ENCODE measurements at places on chromosomes 6 and 20.

GRCh38 chr20:50110141-50111047 is 2.6 kb downstream of the UBE2V1 start:
- H3K4me3 ChIP-seq: peak overlapping the region; percentile 95
- no peaks in the 10 kb centered on the region for H3K27me3 ChIP-seq
- H3K27ac ChIP-seq: peak overlapping the region; percentile 93
- H3K4me1 ChIP-seq: peaks cover 72% of the 10 kb centered on the region
- H3K36me3 ChIP-seq: peaks cover 22% of the 10 kb centered on the region
- DNase-seq: peak; percentile 67

DNA sequence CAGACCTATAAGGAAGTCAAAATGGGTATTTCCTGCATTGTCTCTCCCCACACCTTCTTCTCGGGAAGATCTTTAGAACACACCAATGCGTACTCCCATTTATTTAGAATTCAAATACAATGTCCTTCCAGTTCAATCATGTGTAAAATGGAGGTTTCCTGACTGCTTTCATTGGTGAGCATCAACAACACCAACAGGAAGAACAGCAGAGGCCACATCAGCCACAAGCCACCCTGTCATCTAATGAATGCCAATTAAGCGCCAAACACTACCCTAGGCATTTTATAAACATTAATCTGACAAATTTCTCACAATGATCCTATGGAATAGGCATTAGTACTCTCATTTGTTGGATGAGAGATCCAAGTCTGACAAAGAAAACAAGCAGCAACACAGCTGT is 68.4 kb upstream of the SMLR1 start:
- H3K4me3 ChIP-seq: no peak overlapping the region
- H3K4me1 ChIP-seq: peaks cover 14% of the 10 kb centered on the region
- no peak for DNase-seq
- H3K27ac ChIP-seq: no peak overlapping the region

DNA sequence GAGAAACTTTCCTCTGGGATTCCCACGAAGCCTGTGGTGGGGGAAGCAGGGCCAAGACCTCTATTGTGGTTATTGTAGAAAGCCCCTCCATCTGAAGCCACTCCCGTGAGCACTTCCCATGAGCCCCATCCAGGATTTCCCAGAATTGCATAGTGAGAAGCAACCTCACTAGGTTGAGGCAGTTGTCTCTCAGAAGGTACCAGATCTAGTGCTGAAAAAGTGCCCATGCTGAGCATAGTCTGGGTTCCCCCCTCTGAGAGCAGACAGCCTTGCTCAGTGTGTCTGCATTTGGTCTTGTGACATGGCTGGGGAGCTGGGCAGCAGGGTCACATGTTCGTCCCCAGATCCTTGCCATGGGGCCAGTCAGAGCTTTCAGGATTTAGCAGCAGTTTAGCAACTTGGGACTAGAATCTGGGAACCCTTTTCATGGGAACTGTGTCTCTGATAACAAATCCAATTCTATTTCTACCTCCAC is 38.6 kb downstream of the SLC9A8 start:
- no peak for DNase-seq
- no peak overlapping the region for H3K4me3 ChIP-seq
- no peak overlapping the region for H3K27ac ChIP-seq

GRCh38 chr6:81241126-81242041 is 511.1 kb downstream of the TENT5A start:
- H3K27me3 ChIP-seq: no peaks in the 10 kb centered on the region
- no peak overlapping the region for H3K4me3 ChIP-seq
- DNase-seq: no peak
- H3K36me3 ChIP-seq: no peaks in the 10 kb centered on the region
- H3K27ac ChIP-seq: no peak overlapping the region

GRCh38 chr6:69038841-69039240 is 403.8 kb downstream of the ADGRB3 start:
- DNase-seq: no peak
- H3K36me3 ChIP-seq: peaks cover 2% of the 10 kb centered on the region
- H3K27ac ChIP-seq: no peak overlapping the region
- H3K27me3 ChIP-seq: no peaks in the 10 kb centered on the region

DNA sequence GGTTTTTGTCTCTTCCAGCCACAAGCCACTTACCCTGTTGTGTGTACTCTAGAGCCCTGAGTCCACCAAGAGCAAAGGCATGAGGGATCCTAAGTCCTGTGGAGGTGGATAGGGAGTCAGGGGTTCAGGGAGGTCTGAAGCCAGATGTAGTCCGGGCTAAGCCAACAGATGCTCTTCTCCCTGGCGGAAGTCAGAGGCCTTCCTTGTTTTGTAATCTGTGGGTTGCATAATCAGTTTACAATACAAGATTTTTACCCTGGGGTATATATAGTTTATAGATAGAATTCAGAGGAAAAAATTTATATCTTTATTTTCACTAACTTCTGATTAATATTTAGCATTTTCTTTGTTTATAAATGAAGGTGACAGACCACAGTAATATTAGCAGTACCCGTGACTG is 9.2 kb downstream of the LAMP5 start:
- no peaks in the 10 kb centered on the region for H3K36me3 ChIP-seq
- H3K27ac ChIP-seq: no peak overlapping the region
- H3K27me3 ChIP-seq: no peaks in the 10 kb centered on the region

- H3K4me3 ChIP-seq: no peak overlapping the region
- no peak overlapping the region for H3K27ac ChIP-seq
- no peak for DNase-seq
- H3K36me3 ChIP-seq: no peaks in the 10 kb centered on the region
- peaks cover 37% of the 10 kb centered on the region for H3K27me3 ChIP-seq
- no peaks in the 10 kb centered on the region for H3K4me1 ChIP-seq
Observed at GRCh38 chr6:125701354-125701668, 48.1 kb upstream of the HEY2 start.

DNA sequence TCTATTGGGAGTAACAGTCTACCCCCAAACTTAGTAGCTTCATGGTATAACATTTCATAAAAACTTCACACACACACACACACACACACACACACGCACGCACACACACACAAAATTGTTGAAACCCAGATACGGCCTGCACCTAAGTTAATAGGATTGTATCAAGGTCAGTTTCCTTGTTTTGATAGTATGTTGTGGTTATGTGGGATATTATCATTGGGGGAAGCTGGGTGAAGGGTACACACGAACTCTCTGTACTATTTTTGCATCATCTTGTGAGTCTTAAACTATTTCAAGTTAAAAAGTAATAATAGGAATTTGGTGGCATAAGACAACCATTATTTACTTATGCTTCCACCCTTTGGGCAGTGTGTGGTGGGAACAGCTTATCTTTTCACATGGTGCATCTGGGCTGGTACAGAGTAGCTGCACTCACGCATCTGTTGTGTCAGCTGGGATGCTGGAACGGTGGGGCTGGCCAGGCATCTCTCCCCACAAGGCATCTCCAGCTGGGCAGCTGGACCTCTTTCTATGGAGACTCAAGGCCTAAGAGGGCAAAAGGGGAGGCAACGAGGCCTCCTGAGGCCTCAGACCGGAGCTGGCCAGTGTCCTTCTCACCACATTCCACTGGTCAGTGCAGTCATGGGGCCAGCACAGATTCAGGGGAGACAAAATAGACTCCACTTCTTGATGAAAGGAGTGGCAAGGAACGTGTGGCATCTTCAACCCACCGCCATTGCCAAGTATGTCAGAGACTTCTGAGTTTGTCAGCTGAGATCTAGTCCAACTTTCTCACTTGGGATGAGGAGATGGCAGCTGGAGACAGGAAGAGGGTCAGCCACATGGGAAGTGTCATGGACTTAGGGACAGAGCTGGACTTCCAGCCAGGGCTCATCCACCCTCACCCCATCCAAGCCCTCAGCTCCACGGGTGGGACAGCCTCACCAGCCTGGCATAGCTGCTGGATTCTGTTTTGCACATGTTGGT is 20.5 kb upstream of the IP6K3 start:
- H3K36me3 ChIP-seq: peaks cover 6% of the 10 kb centered on the region
- H3K4me3 ChIP-seq: no peak overlapping the region
- H3K27ac ChIP-seq: no peak overlapping the region
- peaks cover 63% of the 10 kb centered on the region for H3K27me3 ChIP-seq

GRCh38 chr20:54068966-54069365 is 1.4 kb downstream of the BCAS1 start:
- no peak overlapping the region for H3K4me3 ChIP-seq
- DNase-seq: no peak
- no peaks in the 10 kb centered on the region for H3K27me3 ChIP-seq
- no peak overlapping the region for H3K27ac ChIP-seq
- peaks cover 11% of the 10 kb centered on the region for H3K4me1 ChIP-seq

GRCh38 chr20:62899633-62900051 is 26.7 kb downstream of the DIDO1 start:
- peaks cover 35% of the 10 kb centered on the region for H3K4me1 ChIP-seq
- no peak overlapping the region for H3K4me3 ChIP-seq
- DNase-seq: no peak
- H3K27me3 ChIP-seq: no peaks in the 10 kb centered on the region

GRCh38 chr6:118860880-118861279 is 33.1 kb upstream of the ASF1A start:
- no peak overlapping the region for H3K4me3 ChIP-seq
- no peak for DNase-seq
- H3K4me1 ChIP-seq: peaks cover 70% of the 10 kb centered on the region
- H3K27me3 ChIP-seq: no peaks in the 10 kb centered on the region

DNA sequence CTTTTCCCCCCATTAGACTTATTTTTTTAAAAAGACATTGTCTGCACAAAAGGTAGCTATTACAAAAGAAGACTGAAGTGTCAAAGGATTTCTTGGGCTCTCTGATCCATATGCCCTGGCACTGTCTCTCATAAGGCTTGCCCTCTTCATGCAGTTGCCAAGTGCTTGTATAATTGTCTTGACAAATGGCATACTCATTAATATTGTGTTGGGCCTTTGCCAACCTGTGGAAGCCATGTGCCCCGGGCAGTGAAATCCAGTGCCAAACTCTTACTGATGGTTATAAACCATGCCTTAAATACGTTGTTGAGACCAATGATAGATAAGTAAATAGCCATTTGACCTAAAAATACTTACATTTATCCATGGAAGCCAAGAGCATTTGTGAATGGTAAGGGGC is 98.1 kb downstream of the FARS2 start:
- no peaks in the 10 kb centered on the region for H3K27me3 ChIP-seq
- no peaks in the 10 kb centered on the region for H3K36me3 ChIP-seq
- no peak overlapping the region for H3K27ac ChIP-seq
- H3K4me1 ChIP-seq: peaks cover 11% of the 10 kb centered on the region
- no peak for DNase-seq

- no peak for DNase-seq
- peaks cover 30% of the 10 kb centered on the region for H3K4me1 ChIP-seq
- peak overlapping the region; percentile 97 for H3K4me3 ChIP-seq
- peak overlapping the region; percentile 100 for H3K27ac ChIP-seq
Observed at GRCh38 chr20:35742741-35743523, 872 bp upstream of the RBM39 start.

- peaks cover 24% of the 10 kb centered on the region for H3K4me1 ChIP-seq
- H3K27ac ChIP-seq: peak overlapping the region; percentile 94
- peak overlapping the region; percentile 69 for H3K4me3 ChIP-seq
Observed at GRCh38 chr6:36912586-36912985, 26.8 kb downstream of the C6orf89 start.

DNA sequence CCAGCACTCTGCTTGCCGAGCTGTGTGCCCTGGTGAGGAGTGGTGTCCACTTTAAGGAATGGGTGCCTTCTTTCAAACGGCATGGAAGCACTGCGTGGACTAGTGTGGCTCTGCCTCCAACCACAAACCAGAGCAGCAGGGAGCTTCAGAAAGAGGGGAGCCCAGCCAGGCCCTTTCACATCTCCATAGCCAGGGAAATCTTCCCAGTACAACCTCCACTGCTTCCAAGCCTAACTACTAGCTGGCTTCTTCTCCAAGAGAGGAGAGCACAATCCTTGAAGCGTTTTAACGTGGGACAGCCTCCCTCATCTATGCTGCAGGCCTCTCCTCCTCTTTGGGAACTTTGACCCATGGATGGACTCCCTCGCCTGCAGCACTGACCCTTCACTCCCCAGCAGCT is 26.7 kb downstream of the TNXB start:
- peaks cover 4% of the 10 kb centered on the region for H3K4me1 ChIP-seq
- no peak for DNase-seq
- H3K36me3 ChIP-seq: no peaks in the 10 kb centered on the region
- peaks cover 66% of the 10 kb centered on the region for H3K27me3 ChIP-seq

DNA sequence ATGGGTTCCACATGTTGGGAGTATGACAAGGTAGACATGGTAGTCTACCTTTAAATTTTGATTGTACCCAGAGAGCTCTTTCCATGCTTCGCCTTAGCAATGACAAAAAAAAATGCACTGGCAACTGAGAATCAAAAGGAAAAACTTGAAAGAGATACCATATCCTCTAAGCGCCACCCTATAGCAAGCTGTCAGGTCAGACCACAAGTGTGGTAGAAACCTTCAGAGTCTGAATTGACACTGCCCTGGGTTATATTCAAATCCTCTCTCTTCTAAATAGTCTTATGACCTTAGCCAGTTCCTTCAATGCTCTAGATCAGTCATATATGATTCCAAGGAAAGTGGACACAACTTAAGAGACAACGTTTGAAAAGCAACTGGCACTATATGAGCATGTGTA is 45.6 kb upstream of the SMLR1 start:
- no peaks in the 10 kb centered on the region for H3K27me3 ChIP-seq
- no peak overlapping the region for H3K4me3 ChIP-seq
- DNase-seq: no peak
- peaks cover 26% of the 10 kb centered on the region for H3K4me1 ChIP-seq
- no peak overlapping the region for H3K27ac ChIP-seq

GRCh38 chr6:168703990-168704389 is 263.0 kb downstream of the SMOC2 start:
- DNase-seq: no peak
- H3K36me3 ChIP-seq: no peaks in the 10 kb centered on the region
- H3K27ac ChIP-seq: no peak overlapping the region
- no peak overlapping the region for H3K4me3 ChIP-seq
- no peaks in the 10 kb centered on the region for H3K4me1 ChIP-seq

GRCh38 chr20:50724112-50724725 is 7.2 kb upstream of the PARD6B start:
- no peaks in the 10 kb centered on the region for H3K36me3 ChIP-seq
- no peak overlapping the region for H3K27ac ChIP-seq
- H3K4me3 ChIP-seq: no peak overlapping the region
- H3K4me1 ChIP-seq: no peaks in the 10 kb centered on the region
- no peak for DNase-seq
- no peaks in the 10 kb centered on the region for H3K27me3 ChIP-seq

GRCh38 chr20:14049111-14049510 is 53.8 kb downstream of the MACROD2 start:
- no peak overlapping the region for H3K27ac ChIP-seq
- no peaks in the 10 kb centered on the region for H3K27me3 ChIP-seq
- no peaks in the 10 kb centered on the region for H3K4me1 ChIP-seq
- DNase-seq: no peak
- no peak overlapping the region for H3K4me3 ChIP-seq

DNA sequence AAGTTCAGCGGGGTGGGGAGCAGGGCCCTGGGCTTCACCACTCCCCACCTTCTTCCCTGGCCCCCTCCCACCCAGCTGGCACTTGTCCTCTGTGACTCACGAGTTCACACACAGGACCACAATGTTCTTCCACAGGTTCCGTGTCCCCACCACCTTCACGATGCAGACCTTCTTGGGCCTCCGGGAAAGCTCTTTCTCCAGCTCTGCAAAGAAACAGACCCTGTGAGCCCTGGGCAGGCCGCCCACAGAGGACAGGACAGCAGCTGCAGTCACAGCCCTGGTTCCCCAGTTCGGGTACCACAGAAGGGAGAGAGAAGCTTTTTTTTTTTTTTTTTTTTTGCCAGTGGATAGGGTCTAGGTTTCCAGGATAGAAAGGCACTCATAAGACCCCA is 30.9 kb downstream of the PSMG4 start:
- H3K4me1 ChIP-seq: no peaks in the 10 kb centered on the region
- H3K27me3 ChIP-seq: peaks cover 9% of the 10 kb centered on the region
- H3K36me3 ChIP-seq: no peaks in the 10 kb centered on the region

GRCh38 chr6:112029045-112029822 is 24.7 kb upstream of the CCN6 start:
- H3K4me1 ChIP-seq: peaks cover 44% of the 10 kb centered on the region
- peak overlapping the region; percentile 51 for H3K4me3 ChIP-seq
- no peaks in the 10 kb centered on the region for H3K36me3 ChIP-seq
- H3K27ac ChIP-seq: peak overlapping the region; percentile 95
- peaks cover 9% of the 10 kb centered on the region for H3K27me3 ChIP-seq

Data from effector memory CD8-positive, alpha-beta T cell (primary cell).